Bronchial epithelial cell (primary cell): ENCODE measurements at places on chromosomes 3 and 15. TPM values are rescaled to one million over a fixed set of nuclear protein-coding genes. Genes with fewer than 3 reads are reported as not detected.

Gene PTPN23
- total RNA-seq, result 12.6 and 12.7 TPM in 2 replicates

Gene GRK7
- total RNA-seq, result 0.13 TPM in 1 of 2 replicates, not detected in the other

Gene RAB6B
- under 0.01 and 0.13 TPM in 2 replicates for total RNA-seq

Gene SLC6A1
- not detected in 2 replicates for total RNA-seq

Gene MOBP
- not detected in 2 replicates for total RNA-seq

Gene SNX22
- total RNA-seq, result under 0.01 and 0.13 TPM in 2 replicates

Gene PRR23E
- not detected in 2 replicates for total RNA-seq

Gene ROPN1B
- total RNA-seq, result 0.13 TPM in 1 of 2 replicates, not detected in the other

Gene FSIP1
- 9.5 and 28.8 TPM in 2 replicates for total RNA-seq

Gene OR5H15
- total RNA-seq, result not detected in 2 replicates
